B cell (primary cell): ENCODE measurements at places on chromosomes 3 and 15.

GRCh38 chr15:96217983-96218382 is 112.5 kb upstream of the NR2F2 start:
- DNase-seq = no peak

GRCh38 chr3:14925729-14926591 is 21.4 kb upstream of the NR2C2 start:
- peak; percentile 69 for DNase-seq

DNA sequence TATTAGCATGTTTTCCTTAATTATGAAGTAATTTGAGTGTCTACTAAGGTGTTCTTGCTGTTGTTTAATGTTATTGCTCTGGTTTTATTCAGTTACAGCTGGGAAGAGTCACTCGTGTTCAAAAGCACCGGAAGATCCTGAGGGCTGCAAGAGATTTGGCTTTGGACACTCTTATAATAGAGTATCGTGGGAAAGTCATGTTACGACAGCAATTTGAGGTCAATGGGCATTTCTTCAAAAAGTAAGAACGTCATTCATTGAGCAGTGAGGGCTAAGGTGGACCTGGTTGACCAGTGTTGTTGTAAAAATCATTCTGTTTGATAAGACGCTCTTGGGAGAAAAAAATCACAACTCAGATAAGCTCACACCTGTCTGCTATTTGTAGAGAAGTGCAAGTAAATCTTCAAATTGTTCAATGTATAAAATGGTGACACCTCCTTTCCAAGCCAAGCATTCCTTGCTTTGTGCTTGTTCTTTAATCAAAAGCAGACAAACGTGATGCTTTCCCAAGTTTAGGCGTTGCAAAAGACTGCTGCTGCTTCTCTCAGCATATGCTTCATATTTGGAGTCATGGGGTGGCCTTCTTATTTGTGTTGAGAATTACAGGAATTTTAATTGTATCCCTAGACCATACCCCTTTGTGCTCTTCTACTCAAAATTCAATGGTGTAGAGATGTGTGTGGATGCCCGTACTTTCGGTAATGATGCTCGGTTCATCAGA is 44.2 kb downstream of the SETD5 start:
- no peak for DNase-seq

- DNase-seq = no peak
Observed at GRCh38 chr3:159953325-159954085, 35.1 kb upstream of the IL12A start.

GRCh38 chr3:51945926-51946705 is 4.0 kb downstream of the PARP3 start:
- no peak for DNase-seq

DNA sequence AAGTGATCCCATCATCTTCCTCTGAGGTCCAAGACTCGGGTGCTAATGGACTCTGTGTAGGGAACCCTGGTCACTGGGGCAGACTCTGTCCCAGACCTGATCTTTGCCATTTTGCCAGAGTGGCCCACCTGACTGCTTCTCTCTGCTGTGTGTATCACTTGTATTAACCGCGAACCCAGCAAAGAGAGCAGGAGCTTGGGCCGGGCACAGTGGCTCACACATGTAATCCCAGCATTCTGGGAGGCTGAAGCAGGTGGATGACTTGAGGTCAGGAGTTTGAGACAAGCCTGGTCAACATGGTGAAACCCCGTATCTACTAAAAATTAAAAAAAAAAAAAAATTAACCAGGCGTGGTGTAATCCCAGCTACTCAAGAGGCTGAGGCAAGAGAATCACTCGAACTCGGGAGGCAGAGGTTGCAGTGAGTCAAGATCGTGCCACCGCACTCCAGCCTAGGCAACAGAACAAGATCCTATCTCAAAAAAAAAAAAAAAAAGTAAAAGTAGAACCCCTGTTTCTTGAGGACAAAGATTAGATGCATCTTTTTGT is 32.9 kb upstream of the CYP11A1 start:
- no peak for DNase-seq

- DNase-seq = no peak
Observed at GRCh38 chr15:78620527-78621421, at the start of gene CHRNA3. Gene CHRNA3, minus strand, starts transcription at chr15:78620996. Its CDS starts 202 bp downstream, at chr15:78620794.

- DNase-seq = no peak
Observed at GRCh38 chr3:13161021-13161759, 88.0 kb upstream of the IQSEC1 start.

DNA sequence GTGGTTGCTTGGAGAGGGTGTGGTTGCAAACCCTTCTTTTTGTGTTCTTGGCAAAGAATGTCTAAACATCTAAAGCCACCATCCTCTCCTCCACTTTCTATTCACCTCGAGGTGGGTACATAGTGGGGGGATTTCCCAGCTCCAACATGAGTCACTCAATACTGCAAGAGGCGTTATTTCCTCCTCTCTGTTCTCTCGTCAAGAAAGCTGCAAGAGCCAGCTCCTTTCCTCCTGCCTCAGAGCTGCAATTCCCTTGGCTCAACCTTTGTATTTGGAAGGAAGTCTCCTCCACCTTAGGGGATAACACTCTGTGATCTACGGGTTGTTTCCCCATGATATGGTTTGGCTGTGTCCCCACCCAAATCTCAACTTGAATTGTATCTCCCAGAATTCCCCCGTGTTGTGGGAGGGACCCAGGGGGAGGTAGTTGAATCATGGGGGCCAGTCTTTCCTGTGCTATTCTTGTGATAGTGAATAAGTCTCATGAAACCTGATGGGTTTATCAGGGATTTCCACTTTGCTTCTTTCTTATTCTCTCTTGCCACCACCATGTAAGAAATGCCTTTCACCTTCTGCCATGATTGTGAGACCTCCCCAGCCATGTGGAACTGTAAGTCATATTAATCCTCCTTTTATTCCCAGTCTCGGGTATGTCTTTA is 138.4 kb downstream of the PLCL2 start:
- peak; percentile 54 for DNase-seq

GRCh38 chr3:147397875-147398812 is 8.2 kb downstream of the ZIC4 start:
- DNase-seq = no peak

DNA sequence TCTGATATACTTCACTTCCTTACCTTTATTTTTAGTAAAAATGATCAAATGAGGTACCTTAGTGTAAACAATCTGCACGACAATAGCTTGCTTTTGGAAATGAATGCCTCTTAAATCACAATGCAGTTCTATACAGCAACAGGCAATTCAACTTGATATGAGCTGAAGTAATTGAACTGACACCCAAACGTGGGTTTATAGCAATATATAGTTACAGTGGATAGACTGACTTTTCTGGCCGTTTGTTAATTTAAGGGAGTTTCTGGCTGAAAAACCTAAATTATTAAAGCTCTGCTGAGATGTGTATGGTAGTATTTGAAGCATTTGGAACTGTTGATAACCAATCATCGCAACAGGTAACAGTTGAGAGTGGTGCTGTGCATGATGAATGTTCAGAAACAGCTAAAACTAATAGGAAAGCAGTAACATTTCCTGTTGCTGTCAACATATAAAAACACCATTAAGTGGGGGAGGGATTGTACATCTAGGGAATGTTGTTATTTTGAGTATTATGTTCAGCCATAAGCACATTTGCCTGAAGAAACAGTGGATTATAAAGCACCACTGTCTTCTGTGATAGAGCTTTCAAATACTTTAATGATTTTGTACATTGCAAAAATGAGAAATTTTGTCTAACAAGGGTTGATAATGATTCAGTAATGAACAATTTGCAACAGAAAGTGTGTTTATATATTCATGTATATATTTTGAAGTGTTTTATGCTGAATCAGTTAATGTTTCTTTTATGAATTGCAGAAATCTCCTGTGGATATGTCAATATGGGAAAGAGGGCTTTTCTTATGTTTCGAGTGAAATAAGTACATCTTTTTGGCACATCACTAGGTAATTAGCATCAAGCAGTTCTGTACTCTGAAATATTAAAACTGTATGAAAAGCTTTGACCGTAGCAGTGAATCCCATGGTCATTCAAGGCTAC is 176.1 kb downstream of the TCF12 start:
- DNase-seq = no peak

GRCh38 chr3:149879872-149880271 is 66.9 kb downstream of the RNF13 start:
- DNase-seq = peak; percentile 23

GRCh38 chr3:113684271-113684819 is 12.1 kb downstream of the USF3 start:
- DNase-seq = no peak

DNA sequence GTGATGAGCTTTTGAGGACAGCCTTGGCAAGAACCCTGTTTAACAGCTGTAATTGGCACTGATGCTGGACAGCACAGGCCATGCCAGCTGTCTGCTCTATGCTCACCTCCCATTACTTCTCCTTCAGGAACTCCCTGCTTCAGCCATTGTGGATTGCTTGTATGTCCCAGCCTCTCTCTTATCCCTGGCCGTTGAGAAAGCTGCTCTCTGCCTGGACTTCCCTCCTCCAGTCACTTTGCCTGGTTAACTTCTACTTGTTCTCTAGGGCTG is 444.5 kb downstream of the EPHB1 start:
- DNase-seq = no peak

GRCh38 chr15:25742776-25743547 is 120.2 kb downstream of the ATP10A start:
- DNase-seq = no peak

- no peak for DNase-seq
Observed at GRCh38 chr15:80367094-80367493, 37.1 kb upstream of the ARNT2 start.

DNA sequence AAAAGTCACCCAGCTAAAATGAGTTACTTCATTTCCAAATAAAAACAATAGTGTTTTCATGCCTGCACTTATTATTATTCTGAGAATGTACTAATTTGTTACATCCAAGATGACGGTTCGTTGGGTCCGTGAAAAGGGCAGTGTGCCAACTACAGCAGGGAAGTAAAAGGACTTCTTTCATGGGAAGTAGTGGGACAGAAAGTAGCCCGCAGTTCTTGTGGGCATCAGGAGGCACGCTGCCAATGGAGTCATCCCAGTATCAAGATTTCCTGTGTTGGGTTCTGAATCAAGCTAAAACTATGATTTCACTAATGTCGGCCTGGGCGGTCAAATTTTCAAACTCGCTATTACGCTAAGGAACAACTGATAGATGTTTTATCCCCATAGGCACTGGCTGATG is 254.5 kb upstream of the SOX2 start:
- DNase-seq = no peak

- no peak for DNase-seq
Observed at GRCh38 chr3:46399098-46399497, 7.8 kb downstream of the CCR5AS start.

GRCh38 chr3:104273046-104273649 is 1093.6 kb upstream of the ALCAM start:
- peak; percentile 50 for DNase-seq

DNA sequence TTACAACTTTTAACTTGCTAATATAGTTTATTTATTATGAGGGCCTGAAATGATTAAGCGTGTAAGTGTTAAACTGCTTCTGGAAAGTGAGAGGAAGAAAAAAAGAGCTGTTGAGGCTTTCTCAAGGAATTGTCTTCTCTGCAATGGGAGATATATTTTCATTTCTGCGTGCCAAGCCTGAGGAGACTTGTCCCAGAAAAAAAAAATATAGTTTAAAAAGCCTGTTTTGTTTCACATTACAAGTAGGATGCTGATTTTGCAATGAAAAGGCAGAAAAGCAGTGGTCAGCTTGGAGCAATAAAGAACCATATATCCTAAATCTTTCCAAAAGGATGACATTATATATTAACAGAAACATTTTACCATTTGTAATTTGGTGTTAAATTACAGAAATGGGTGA is 115.5 kb downstream of the GMNC start:
- DNase-seq = no peak

DNA sequence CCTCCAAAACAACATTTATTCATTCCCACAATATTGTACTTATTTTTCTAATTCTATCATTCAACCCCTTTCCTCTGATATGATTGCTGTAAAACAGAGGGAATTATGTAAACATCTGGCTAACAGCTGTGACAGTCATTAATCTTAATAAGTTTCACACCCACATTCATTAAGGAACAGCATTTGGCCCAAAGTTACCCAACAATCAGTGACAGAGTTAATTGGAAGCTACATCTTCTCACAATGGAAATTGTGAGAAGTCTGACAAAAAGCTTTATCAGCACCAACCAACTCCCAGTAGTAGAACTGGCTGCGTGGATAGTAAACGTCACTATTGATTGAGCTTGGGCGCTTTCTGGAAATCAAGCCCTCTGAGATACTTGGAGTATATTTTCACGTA is 165.8 kb upstream of the SLC24A5 start:
- no peak for DNase-seq

- DNase-seq = no peak
Observed at GRCh38 chr3:57803647-57804081, 47.6 kb downstream of the SLMAP start.
